AG09309 (cell line): ENCODE measurements at places on chromosomes 2 and 18.

- DNase-seq = no peak
These were observed 21.7 kb downstream of the EPB41L5 start for GRCh38 chr2:120034621-120035020.

DNA sequence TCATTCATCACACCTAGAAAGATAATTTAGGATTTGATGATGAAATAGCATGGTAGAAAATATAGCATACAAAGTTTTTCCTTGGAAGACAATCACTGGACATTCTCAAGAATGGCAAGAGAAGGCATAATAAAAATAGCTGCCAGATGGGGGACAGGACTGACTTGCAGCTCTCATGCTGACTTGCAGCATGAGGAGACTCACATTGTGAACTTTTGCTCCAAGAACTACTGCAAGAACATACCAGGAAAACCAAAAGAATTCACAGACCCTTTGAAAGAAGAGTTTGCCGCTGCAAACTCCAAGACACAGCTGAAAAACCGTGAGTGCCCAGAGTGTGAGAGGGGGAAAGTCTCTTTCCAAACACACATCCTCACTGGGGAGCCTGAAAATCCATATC lies 47.0 kb downstream of the CRYGD start:
- peak; percentile 38 for DNase-seq

- DNase-seq = no peak
These were observed 95.3 kb upstream of the FANCL start for GRCh38 chr2:58336416-58336815.

GRCh38 chr2:125710561-125710960 lies 945.4 kb upstream of the GYPC start:
- no peak for DNase-seq

DNA sequence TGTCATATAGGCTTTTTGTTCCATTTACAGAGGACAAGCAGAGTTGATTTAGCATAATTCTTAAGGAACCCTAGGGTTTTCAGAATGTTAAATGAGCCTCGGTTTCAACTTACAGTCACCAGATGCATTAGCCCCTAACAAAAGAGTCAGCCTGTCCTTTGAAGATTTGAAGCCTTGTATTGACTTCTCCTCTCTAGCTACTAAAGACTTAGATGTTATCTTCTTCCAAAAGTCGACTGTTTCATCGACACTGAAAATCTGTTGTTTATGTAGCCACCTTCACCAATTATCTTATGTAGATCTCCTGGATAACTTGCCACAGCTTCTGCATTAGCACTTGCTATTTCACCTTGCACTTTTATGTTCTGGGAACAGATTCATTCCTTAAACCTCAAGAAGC lies 31.6 kb upstream of the SOX11 start:
- DNase-seq = no peak

DNA sequence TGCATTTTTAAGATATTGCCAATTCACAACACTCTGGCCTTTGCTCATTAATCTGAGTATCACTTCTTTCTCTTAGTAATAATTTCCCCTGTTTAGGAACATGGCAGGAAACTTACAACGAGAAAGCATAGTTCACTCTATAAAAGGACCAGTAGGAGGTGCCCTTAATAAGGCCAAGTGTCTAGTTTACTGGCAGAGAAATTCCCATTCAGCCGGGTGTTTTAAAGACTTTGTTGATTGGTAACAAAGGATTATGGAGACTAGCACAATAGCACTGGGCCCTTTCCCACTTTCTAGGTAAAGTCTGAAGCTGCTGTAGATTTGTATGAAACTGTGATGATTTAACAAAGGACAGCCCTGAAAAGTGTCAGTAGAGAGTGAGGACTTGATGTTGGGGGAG lies 3.1 kb downstream of the DCC start:
- DNase-seq = no peak

DNA sequence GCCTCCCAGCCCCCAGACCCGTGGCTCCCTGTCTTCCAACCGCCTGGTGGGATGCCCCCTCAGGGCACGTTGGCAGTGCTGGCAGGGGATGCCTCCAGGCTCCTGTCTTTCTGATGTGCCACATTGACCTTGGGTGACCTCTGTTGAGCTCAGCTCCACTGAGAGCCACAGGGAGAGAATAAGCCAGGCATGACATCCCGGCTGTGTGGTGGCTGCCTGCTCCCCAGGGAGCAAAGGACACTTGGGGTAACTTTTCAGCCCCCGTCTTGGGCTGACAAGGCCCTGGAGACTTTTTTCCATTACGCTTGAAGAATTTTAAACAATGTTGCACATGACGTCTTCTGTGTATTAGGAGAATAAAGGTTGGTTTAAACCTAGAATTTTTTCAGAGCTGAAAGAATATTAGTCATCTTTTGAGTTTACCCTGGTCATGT lies 246.0 kb downstream of the TSN start:
- no peak for DNase-seq

- DNase-seq = no peak
These were observed 593.1 kb upstream of the NRXN1 start for GRCh38 chr2:51624995-51625394.

GRCh38 chr2:648476-649424 lies 28.5 kb downstream of the TMEM18 start:
- no peak for DNase-seq

DNA sequence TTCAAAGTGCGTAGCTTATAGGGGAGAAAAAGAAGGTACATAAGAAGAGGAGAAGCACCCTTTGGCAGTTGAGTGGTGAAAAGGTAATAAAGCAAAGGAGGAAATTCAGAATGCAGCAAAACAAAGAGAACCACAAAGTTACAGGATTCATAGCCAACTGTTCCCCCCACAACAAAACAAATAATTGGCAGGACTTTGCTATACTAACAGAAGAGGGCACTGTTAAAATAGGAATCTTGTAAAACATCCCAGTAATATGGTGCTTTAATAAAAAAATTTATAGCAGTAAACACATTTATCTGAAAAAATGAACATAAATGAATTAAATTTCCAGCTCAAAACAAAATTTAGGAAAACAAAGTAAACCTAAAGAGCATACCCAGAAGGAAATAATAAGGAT lies 42.3 kb downstream of the R3HDM1 start:
- DNase-seq = no peak

DNA sequence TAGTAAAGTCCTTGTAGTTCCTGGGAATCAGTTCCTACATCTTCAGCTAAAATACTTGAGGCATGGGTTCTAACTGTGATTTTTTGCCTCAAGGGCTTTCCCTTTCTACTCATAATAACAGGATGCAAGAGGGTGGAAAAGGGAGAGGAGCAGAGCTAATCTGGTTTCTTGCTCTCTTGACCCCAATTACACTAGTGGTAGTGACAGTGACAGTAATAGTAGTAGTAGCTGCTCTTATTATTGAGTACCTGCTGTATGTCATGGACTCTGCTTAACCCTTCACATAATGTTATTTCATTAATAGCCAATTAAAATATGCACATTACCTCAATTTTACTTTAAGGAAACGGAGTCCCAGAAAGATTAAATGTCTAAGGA lies 214.8 kb upstream of the HNRNPA3 start:
- DNase-seq = no peak

DNA sequence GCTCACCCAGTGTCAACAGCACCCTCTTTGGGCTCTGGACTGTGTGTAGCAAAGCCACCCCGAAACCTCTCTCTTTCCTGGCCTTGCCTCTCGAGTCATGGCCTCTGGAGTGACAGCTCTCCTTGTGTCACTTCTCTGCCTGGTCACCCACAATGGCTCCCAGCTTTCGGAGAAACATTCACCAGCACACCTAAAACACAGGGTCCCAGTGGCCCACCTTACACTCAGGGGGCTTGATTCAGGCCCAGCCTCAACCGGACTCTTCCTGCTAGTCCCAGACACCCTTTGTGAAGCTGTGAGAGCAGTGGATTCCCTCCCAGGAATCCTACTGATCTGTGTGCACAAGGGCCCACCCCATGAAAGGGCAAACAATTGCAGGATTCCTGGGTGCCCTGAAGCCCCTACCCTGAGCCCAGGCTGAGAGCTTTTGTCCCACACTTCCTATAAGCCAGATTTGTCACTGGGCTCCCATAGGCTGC lies 137.2 kb upstream of the HAAO start:
- DNase-seq = no peak

- peak; percentile 91 for DNase-seq
These were observed 34.0 kb upstream of the MALL start for GRCh38 chr2:110149330-110150220.

DNA sequence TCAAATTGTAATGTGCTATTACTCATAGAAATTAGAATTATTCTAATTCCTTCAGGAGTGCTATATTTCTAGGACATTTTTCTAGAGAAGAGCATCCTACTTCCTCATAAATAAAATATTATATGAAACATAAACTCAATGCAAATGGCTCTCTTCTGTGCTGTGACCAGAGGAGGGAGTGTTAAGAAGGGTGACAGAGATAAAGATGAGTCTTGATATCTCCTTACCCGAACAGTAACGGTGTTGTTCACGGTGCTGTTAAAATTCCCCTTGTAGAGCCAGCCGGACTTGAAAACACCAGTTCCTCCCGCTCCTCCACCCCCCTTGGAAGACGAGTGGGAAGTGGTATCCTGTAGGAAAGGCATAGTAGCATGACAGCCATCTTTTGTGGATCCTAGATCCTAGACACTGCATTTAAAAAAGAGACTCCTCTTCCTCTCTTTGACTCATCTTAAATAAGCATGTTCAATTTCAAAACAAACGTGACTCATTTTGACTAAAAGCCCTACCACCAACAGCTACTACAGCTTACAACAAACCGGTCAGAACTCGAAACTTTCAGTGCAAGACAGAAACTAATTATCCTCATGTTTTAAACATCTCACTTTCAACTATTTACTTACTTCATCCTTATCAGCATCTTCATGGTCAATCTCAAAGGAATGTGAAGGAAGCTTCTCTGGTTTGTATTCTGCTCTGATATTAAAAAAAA lies 156.3 kb downstream of the DOCK10 start:
- DNase-seq = peak; percentile 73

GRCh38 chr2:115285416-115285815 lies 843.0 kb downstream of the DPP10 start:
- DNase-seq = no peak

DNA sequence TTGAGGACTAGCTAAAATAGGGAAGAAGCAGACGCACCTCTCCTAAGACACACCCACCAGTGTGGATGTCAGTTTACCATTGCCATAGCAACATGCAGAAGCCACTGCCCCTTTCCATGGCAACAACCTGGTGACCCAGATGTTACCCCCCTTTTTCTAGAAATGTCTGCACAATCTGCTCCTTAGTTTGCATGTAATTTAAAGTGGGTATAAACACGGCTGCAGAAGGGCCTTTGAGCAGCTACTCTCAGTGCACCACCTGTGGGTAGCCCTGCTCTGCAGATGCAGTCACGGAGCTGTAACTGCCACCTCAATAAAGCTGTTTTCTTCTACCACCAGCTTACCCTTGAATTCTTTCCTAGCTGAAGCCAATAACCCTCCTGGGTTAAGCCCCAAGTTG lies 87.1 kb downstream of the FBXO15 start:
- no peak for DNase-seq

DNA sequence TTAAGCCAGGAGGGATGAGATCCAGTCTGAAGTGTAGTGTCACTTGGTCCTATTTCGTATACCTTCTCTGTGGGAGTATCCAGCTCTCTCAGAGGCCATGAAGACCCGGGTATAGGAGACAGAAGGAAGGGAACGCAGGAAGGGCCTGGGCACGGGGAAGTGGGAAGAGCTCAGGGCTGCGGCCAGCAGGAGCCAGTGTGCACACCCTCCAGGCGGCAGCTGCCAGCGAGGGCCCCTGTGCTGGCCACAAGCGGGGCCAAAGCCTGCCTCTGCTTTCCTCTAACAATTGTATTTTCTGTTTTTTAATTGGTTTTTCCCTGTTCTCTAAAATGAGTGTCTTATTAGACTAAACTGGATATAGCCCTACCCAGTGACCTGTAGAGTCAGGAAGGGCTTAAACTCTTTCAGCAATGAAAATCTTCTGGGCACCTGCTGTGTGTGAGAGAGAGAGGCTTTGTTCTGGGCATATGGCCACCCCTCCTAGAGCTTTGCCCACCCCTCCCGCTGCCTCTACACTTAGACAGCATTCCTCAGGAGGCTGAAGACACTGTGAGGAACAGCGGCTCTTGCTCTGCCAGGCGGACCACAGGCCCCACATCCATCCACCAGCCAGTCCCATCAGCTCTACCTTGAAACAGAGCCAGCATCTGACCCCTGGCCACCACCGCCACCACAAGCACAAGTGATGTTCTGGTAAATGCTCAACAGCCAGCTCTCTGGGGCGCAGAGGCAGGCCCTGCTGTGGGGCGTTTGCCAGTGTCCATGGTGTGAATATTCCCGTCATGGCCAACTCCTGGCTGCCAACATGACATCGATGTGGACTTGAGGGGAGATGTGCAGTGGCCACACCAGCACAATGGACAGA lies 9.5 kb downstream of the GPR17 start:
- DNase-seq = no peak

GRCh38 chr2:37784759-37785149 lies 113.3 kb upstream of the CDC42EP3 start:
- DNase-seq = no peak

DNA sequence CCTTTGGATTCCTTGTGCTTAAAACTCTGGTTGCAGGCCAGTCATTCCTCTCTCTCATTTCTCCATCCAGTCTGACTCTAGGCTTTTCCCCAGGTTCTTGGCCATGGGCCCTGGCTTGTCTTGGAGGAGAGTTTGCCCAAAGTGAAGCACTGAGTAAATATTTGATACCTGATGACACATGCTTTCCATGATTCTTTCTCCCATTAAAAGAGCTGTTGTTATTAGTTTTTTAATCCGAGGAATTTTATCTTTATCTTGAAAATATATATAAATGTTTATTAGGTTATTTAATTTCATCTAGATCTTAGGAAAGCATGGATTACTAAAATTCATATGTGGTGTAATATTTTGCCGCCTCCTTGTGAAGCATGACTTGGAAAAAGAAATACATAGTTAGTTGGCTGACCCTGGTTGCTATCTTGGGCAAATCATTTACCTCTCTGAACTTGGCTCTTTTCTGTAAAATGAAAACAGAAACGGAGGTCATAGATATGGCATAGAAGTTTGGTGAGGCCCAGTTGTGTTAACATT lies 650.1 kb downstream of the SLC4A3 start:
- peak; percentile 83 for DNase-seq

- no peak for DNase-seq
These were observed 340.8 kb upstream of the MYT1L start for GRCh38 chr2:2671826-2672225.

- no peak for DNase-seq
These were observed 23.2 kb upstream of the GORASP2 start for GRCh38 chr2:170905864-170906263.

GRCh38 chr18:67583621-67584020 lies 67.1 kb upstream of the DSEL start:
- DNase-seq = no peak

DNA sequence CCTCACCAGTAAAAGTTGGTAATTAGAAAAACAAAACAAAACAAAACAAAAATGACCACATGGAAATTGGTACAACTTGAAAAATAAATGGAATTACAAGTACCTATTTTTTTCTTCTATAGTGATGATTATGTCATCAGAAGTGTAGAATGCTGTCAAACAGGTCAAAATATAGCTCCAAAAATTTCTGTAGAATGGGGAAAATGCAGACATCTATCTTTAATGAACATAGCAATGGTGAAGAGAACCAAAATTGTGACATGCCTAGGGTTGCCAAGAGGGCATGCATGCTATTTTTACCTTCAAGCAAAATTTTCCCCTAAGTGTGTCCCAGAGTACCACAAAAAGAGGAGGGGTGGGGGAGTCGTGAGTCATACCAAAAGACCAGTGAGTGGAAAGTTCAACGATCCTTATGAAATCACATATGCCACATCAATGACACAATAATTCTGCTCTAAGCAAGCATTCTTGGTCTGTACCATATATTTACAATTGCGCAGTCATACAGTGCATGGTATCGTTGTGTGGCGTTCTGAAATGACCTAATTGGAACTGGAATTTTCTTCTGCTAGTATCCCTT lies 1436.4 kb downstream of the SUCLG1 start:
- DNase-seq = no peak
